ENCODE measurements at places on chromosomes 16 and 17.

DNA sequence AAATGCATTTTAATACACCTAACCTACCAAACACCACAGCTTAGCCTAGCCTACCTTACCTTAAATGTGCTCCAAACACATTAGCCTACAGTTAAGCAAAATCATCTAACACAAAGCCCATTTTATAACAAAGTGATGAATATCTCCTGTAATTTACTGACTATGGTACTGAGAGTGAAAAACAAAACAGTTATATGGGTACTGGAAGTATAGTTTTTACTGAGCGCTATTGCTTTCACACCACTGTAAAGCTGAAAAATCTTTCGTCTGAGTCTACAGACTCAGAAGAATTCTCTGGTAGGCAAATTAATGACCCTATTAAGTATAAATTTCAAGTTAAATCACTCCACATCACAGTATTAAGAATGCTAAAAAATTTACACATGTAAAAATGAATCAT is 3.5 kb downstream of the GRB2 start:
- no peak overlapping the region for H3K4me3 ChIP-seq
- no peak overlapping the region for H3K27ac ChIP-seq
- no peak for DNase-seq
- no peaks in the 10 kb centered on the region for H3K36me3 ChIP-seq
- H3K27me3 ChIP-seq: no peaks in the 10 kb centered on the region

GRCh38 chr17:9635340-9635739 is 10.0 kb upstream of the USP43 start:
- no peaks in the 10 kb centered on the region for H3K36me3 ChIP-seq
- H3K4me3 ChIP-seq: no peak overlapping the region
- DNase-seq: no peak
- H3K27ac ChIP-seq: no peak overlapping the region
- no peaks in the 10 kb centered on the region for H3K4me1 ChIP-seq

GRCh38 chr17:48571826-48572417 is 6.2 kb downstream of the HOXB4 start:
- no peak overlapping the region for H3K4me3 ChIP-seq
- peak overlapping the region; percentile 35 for H3K27ac ChIP-seq
- H3K4me1 ChIP-seq: peaks cover 18% of the 10 kb centered on the region
- H3K27me3 ChIP-seq: peaks cover 9% of the 10 kb centered on the region

- no peaks in the 10 kb centered on the region for H3K27me3 ChIP-seq
- H3K36me3 ChIP-seq: no peaks in the 10 kb centered on the region
Measured at GRCh38 chr17:8875436-8875835, 8.0 kb upstream of the PIK3R6 start.

DNA sequence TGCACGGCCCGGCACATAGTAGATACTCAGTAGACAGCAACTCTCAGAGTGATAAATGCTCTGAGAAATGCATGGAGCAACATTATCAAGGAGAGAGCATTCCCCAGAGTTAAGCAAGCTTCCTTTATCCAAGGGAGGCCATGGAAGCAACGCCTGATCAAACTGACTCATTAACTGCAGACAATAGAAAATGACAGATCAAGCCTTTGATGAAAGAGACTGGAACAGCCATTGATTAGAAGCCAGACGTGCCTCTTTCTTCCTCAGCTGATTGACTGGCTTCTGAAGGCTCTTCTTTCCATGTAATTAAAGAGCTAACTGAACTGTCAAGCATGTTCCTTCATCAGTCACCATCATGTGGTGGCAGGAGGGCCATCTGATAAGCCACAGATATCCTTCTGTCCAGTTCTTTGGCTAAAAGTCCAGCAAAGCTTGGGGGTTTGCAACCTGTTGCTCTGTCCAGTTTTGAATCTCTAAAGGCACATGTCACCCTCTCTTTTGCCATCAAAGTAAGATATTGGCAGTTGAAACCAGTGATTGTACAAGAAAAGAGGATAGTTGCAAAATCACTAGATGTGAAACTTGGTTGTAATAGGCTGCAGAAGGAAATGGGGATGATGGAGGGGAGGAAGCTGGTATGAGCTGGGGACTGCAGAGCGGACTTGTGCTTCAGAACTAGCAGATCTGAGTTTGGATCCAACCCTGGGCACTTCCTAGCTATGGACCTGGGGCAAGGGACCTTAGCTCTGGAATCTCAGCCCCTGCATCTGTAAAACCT is 188.0 kb downstream of the HAPSTR1 start:
- H3K27me3 ChIP-seq: no peaks in the 10 kb centered on the region
- H3K4me3 ChIP-seq: no peak overlapping the region
- no peak for DNase-seq

GRCh38 chr16:88854306-88855111 is 2.2 kb downstream of the GALNS start:
- no peak overlapping the region for H3K4me3 ChIP-seq
- H3K4me1 ChIP-seq: peaks cover 43% of the 10 kb centered on the region
- no peaks in the 10 kb centered on the region for H3K27me3 ChIP-seq
- no peaks in the 10 kb centered on the region for H3K36me3 ChIP-seq

- no peak overlapping the region for H3K4me3 ChIP-seq
- no peaks in the 10 kb centered on the region for H3K4me1 ChIP-seq
- H3K27ac ChIP-seq: no peak overlapping the region
- no peaks in the 10 kb centered on the region for H3K36me3 ChIP-seq
Measured at GRCh38 chr17:3675886-3676285, 7.3 kb downstream of the EMC6 start.

DNA sequence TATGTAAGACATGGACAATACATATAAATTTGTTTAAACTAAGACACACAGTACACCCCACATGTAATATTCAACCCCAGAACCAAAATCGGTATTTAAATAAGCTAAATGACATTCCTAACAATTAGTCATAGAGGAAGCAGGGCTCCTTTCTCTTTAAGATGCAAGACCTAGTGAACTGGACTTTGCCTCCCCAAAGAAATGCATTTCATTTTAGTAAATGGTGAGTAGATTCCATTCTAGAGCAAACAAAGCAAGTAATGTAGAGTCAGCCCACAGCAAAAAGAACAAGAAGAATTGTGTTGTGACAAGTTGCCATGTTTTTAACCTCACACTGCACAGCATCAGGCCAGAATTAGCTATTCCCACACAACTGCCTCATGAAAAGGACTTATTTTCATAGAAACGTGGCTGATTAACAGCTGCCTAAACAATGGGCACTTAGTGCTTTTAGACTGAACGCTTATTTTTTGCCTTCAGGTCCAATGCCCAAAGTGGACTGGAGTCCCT is 14.4 kb downstream of the DNAJC7 start:
- DNase-seq: no peak
- H3K4me3 ChIP-seq: no peak overlapping the region
- no peak overlapping the region for H3K27ac ChIP-seq

GRCh38 chr16:29114574-29114973 is 129.7 kb downstream of the LAT start:
- no peaks in the 10 kb centered on the region for H3K36me3 ChIP-seq
- no peaks in the 10 kb centered on the region for H3K27me3 ChIP-seq
- DNase-seq: no peak
- H3K4me1 ChIP-seq: peaks cover 18% of the 10 kb centered on the region
- H3K27ac ChIP-seq: peak overlapping the region; percentile 79

Measured in vagina (tissue), 2 donors.